Hematopoietic multipotent progenitor cell treated with erythropoietin and hydrocortisone succinate and interleukin-3 and kit ligand, for 17 days (in vitro differentiated cells): ENCODE measurements at places on chromosomes 5 and 9.
A peak's percentile ranks its signal among the peaks of the same experiment; 100 is the strongest.

DNA sequence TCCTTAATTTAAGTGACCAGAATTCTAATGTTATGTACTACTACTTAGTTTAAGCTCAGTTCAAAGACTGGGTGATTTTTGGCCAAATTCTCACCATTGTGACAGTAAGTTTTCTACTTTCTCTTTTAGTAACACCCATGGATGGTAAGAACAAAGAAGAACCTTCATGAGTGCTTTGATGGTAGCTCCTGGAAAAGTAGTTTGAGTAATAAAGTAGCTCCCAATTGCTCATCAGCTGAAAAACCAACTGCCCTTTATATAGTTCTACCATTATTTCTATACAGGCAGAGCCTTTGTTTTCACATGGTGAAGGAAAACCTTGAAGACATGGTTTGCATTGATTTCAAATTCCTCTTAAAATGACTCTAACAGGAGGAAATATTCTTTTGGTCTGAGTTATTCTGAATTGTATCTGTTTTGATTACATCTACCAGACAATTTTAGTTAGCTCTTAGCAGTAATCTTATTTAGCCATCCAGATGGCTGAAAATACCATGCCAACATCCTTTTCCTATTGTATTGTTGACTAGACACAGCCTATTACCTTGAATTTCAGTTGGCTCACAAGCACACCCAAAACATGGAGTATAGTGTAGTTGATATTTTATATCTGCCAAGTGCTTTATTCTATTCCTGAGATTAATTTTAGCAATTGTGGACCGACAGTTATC is 23.7 kb upstream of the STARD4 start:
- DNase-seq, result no peak

GRCh38 chr5:81180780-81181460 is 52.2 kb upstream of the CKMT2 start:
- DNase-seq, result no peak

GRCh38 chr9:26033336-26033735 is 355.1 kb upstream of the TUSC1 start:
- no peak for DNase-seq

DNA sequence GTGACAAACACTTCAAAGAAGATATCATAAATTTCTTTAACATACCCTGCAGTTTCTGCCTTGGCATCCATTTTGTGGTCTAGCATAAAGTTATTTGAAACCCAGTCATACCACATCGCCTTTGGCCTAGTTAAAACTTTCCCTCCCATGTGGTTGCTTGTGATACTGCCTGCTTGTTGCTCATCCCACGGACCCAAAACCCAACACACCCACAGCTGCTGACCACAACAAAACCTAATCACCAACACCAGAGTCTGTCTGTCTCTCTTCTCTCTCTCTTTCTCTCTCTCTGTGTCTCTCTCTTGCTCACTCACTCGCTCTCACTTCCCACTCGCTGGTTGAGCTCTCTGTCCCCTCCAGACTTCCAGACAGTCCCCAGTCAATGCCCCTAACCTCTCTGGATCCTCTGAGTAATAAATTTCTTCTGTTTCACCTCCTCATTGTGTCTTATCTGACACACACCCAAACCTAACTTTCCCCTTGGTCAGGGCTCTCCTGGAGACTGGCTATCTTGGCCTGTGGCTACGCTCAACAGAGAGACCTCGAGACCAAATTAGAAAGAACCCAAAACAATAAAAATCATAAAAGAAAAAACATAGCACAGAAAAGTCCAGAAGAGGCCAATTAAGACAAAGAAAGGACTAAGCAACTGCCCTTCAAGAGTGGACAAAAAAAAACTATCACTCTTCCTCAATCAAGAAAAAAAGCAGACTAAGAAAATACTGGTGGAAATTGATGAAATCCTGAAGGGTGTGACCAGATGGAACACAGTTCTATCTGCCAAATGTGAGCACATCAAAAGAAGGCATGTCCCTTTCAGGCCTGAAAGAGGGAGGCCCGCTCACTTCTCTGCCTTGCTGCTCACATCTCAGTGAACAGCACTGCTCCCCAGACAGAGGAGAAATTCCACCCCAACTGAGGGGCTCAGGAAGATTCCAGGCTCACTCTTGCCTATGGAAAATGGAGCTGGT is 41.5 kb downstream of the TTLL11 start:
- peak; percentile 24 for DNase-seq

GRCh38 chr9:79145442-79145841 is 426.3 kb upstream of the TLE4 start:
- DNase-seq, result no peak

DNA sequence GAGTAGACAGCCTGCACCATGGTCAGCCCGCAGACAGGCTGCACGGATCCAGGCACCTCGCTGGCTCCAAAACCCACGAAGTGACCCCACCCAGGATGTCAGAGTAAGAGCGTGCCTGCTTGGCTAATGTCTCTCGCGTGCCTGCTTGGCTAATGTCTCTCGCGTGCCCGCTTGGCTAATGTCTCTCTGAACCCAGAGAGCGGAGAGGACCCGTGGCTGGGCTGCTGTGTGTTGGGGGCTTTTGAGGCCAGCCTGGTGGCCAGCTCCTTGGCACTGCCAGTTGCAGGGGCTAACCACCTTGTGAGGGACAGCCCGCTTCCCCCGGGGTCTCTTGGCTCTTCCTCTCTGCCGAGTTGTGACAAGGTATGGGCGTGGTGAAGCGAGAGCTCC is 8.9 kb upstream of the RXRA start:
- DNase-seq, result peak; percentile 48

- no peak for DNase-seq
Measured at GRCh38 chr5:38029397-38030065, 189.7 kb upstream of the GDNF start.
